NCI-H2171 treated with DMSO at 0.1 percent for 48 hours (cell line): ENCODE measurements at places on chromosomes 3 and 15.

- no peak for DNase-seq
These were observed 76.4 kb downstream of the CHSY1 start for GRCh38 chr15:101175401-101175800.

DNA sequence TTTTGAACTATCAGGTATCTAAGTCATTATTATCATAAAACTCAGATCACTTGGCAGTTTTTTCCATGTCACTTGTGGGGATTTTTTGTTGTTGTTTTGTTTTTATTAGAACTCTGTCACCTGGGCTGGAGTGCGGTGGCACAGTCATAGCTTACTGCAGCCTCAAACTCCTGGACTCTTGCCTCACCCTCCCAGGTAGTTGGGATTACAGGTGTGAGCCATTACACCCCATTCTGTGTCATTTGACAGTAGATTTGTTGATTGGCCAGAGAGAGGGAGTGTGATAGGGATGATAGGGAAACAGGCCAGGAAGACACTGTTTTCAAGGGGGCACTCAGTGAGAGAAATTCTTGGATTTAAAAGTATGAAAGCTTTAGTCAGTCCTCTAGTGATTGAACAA, 54.7 kb upstream of the SCAANT1 start:
- DNase-seq, result no peak

- DNase-seq, result no peak
These were observed 118.2 kb upstream of the PRTG start for GRCh38 chr15:55861115-55861514.

DNA sequence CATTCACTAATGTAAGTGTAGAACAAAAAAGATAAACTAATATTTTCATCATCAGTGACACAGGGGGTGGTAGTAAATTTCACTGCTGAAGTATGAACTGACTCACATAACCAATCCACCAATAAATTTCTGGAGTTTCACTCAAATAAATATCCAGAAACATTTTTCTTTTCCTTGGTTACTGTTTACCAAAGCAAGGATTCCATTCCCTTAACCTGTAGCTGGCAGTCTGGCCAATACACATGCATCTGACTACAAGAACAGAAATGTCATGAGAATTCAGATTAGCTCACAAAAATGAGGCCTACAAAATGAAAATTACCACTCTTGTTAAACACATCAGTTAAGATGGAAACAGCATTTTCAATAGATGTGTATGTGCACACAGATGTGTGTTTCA, 80.3 kb downstream of the STAG1 start:
- DNase-seq, result no peak

- no peak for DNase-seq
These were observed 3.5 kb downstream of the SPINT1 start for GRCh38 chr15:40847223-40847961.

DNA sequence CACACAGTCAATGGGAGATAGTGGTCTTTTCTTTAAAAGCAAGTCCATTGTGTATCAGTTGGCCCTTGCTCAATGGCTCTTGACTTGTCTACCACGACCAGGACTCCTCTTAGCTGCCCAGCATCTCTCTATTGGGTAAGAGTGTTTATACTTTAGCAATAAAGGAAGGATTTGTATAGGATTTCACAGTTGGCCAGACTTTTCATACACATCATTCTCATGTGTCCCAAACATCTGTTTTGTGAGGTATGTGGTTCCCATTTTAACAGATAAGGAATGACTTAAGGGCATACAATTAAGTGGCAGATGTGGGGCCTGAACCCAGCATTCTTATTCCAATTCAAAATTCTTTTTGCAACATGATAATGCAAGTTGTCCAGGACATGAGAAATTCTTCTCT, 191.5 kb downstream of the CHST2 start:
- peak; percentile 47 for DNase-seq

DNA sequence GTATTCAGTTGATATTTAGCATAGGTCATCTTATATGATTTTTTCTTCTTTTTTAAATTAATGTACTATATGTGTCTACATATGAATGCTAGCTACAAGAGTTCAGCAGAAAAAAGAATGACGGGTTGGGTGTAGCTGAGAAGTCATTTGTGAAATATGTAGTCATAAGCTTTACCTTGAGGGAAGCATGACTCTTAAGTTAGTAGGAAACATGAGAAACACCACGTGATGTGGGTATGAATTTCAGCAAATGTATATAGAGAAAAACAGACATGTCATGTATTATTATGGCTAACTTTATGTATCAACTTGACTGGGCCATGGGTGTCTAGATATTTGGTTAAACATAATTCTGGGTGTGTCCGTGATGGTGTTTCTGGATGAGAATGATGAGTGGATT, 125.0 kb downstream of the RAP2B start:
- no peak for DNase-seq

DNA sequence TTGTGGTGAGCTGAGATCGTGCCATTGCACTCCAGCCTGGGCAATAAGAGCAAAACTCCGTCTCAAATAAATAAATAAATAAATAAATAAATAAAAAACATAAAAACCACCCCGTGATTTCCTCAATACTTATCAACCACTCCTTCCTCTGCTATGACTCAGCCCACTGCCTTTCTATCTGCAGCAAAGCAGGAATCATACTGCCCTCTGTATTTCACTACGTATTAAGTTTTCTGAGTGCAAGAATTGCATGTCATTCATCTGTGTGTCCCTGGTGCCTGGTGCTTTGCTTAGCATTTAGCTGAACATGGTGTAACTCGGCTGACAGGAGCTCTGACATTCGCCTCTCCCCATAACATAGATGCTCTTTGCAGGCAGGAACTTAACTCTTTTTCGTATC, 7.1 kb downstream of the LSG1 start:
- DNase-seq, result no peak
